ENCODE measurements at places on chromosomes 7 and 10.

- DNase-seq: no peak
Observed at GRCh38 chr7:34392972-34393371, 265.0 kb upstream of the NPSR1 start.

- no peak for DNase-seq
Observed at GRCh38 chr10:103114876-103115275, 78.2 kb downstream of the NT5C2 start.

DNA sequence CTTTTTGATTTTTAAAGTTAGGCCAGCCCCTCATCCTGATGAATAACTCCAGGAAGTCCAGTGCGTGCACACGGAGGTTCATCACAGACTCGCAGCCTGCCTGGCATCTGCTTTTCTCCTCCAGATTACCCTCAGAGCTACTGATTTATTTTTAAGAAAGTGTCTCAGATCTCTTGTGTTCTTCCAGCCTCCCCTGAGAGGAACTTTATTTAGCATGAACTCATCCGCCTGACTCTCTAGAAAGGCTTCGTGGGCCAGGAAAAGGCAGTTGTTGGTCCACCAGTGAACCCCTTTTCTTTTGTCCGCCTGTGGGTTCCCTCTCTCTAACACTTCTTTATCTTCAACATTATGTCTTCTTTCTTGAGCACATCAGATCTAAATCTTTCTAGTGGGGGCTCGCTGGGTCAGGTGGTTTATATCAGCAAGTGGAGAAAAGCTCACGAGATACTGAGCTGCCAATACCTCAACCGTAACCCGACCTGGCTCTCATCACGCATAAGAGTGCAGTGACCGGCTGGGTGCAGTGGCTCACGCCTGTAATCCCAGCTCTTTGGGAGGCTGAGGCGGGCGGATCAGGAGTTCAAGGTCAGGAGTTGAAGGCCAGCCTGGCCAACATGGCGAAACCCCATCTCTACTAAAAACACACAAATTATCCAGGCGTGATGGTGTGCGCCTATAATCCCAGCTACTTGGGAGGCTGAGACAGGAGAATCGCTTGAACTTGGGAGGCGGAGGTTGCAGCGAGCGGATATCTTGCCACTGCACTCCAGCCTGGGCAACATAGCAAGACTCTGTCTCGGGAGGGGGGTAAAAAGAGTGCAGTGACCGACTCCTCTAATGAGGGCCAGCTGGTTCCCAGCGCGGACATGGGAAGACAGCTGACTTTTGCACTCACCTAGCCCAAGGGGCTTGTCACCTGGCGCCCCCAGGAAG, 162.3 kb downstream of the CCDC3 start:
- DNase-seq: no peak

GRCh38 chr10:77941790-77942189, 15.2 kb upstream of the DLG5 start:
- no peak for DNase-seq

GRCh38 chr7:1586126-1586826, 16.4 kb upstream of the PSMG3 start:
- DNase-seq: no peak

DNA sequence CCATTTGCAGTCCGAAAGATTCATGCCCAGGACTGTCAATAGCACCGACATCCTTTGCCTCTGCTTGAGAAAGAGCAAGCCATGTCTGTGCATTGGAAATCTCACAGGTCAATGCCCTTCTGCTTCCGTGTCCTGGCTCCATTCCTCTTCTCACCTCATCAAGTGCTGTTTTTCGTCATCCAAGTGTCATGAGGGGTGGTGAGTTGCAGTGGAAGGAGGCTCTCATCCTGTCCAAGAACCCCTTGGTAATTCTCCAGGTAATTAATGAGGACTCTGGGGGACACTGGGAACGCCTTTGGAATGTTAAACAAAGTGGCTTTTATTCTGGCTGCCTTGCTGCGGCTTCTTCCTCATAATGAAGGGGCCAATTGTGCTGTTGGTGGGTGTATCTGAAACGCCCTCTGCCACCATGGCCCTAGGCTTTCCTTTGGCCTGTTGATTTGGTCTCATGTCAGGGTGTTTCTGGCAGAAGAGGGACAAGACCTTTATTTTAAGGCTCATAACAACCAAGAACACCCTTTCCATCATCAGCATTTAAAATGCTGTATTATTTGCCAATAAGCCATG, 57.7 kb downstream of the PPP1R3C start:
- DNase-seq: no peak

DNA sequence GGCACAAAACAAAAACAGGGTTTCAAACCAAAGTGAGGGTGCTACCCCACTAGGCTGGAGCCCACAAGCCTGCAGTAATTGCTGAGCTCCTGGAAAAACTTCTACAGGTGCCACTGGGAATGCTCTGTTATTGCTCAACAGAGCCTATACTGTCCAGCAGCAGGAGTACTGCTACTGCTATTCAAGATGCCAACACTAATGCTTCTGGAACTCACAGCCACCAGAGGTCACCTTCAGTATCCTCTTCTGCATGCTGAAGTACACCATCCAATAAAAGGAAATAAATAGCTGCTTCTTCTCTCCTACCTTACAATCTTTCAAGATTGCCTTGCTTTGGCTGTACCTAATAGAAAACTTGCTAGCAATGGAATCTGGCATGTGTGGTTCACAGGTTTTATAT, 222.0 kb downstream of the LRRN3 start:
- DNase-seq: peak; percentile 20

DNA sequence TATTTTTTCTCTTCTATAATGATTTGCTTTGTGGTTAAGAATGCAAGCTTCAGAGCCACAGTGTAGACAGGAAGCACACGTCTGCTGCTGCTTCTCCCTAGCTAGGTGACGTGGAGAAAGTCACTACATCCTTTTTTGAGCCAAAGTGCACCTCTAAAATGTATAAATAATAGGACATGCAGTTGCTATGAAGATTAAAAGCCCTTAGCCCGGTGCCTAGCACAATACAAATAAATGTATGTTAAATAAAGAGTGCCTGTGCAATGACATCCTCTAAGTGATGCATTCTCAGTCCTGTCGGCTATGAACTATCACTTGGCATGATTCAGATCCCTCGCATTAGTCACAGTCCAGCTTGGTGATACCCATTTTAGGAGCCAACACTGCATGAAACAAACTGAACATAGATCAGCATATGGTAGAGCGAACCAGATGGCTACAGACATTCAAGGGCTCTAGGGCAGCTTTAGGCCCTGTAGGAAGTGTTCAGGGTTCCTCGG, 4.8 kb upstream of the TRDMT1 start:
- peak; percentile 94 for DNase-seq

GRCh38 chr7:131149429-131149773, 178.3 kb upstream of the MKLN1 start:
- no peak for DNase-seq

DNA sequence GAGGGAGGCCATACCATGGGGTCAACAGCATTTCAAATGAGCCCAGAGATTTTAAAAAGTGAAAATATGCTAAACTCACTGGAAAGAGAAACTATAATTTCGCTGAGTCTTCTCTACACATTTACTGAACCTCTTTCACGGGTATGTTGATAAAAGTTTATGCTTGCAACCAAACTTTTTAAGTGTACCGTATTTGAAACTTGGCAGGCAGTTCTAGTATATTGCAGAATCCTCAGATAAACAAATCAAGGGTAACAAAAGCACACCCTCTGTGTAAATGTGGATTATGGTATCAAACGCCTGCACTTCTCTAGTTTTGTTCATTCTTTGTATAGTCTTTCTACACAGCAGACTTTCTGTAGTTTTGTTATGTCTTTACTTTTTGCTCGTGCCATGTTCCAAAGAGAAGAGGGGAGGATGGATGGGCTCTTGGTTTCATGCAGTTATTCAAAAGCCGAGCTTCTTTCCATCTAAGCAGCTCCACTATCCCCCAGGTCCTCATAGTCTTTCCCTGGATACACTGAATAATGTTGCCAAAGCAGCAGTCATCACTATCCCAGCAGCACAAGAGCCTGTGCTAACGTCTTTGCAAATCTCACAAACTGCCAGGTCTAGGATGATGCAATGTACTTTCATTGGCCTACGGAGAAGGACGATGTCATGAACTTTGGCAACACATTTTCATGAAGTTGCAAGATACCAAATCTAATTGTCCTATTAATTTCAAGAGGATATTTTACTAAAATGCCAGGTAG, 131.2 kb downstream of the MPP7 start:
- peak; percentile 20 for DNase-seq

GRCh38 chr10:26057466-26057865, 123.4 kb downstream of the MYO3A start:
- DNase-seq: no peak

DNA sequence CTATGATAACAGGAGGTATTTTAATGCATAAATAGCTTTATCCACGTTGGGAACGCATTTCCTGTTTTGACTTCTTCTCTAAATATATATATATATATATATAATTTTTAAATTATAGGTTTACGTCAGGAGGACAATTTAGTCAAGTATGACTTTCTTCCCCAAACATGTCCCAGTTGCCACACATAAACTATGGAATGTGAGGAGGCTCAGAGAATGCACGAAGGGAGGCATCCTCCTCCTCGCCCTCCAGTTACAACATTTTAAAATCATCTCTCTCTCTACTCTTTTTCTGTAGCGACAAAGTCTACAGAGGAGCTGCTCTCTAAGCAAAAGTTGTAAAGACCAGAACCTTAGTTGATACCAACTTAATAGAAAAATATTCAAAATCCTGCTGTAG, 106.9 kb upstream of the LYZL1 start:
- peak; percentile 39 for DNase-seq

- DNase-seq: peak; percentile 55
Observed at GRCh38 chr10:102311025-102311420, 65.7 kb downstream of the GBF1 start.

- no peak for DNase-seq
Observed at GRCh38 chr7:132446260-132446659, 130.0 kb downstream of the PLXNA4 start.

- DNase-seq: no peak
Observed at GRCh38 chr7:50308532-50309385, 4.2 kb downstream of the IKZF1 start.

DNA sequence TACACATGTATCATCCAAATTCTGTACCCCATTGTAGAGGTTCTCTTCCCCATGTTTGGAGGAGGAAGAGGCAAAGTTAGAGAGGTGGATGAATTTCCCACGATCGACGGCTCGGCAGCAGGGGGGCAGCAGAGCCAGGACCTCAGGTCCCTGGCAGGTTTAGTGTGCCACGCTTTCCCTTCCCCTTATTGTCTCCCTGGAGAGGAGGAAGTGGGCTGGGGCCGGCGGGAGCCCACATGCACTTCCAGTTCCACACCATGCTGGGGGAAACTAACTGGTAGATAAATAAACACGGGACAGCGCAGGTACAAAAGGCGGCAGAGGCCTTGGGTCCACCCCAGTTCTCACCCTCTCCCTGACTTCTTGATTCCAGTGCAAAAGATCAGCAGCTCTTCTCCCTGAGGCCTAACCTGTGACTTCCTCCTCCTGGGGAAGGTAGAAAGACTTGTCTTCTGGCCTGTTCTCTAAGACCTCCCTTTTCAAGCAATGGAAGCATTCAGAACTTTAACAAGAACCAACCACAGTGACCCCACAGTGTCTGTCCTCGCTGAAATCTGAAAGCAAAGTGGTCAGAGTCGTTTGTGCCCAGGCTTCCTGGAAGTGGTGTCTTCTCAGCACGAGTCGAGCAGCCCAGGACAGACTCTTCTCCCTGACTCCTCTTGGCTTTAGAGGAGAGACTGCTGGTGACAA, 30.5 kb upstream of the SRGN start:
- DNase-seq: no peak

- DNase-seq: no peak
Observed at GRCh38 chr10:132616996-132617736, 79.6 kb downstream of the INPP5A start.

DNA sequence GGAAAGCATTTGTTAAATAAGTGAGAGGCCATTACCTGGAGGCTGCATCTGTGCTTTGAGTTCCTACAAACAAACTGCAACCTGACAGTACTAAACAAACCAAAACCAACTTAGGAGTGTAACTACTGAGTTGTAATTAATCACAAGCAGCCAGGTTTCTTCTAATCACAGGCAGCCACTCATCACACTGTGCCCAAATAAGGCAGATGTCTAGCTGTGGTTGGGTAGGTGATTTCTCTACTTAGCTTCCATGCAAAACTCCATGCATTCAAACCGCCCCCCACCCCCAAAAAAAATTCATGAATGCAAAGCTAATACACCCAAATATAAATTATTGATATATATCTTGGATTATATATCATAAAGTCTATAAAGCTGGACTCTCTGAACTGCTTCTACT, 461.1 kb downstream of the ARL4A start:
- DNase-seq: no peak

DNA sequence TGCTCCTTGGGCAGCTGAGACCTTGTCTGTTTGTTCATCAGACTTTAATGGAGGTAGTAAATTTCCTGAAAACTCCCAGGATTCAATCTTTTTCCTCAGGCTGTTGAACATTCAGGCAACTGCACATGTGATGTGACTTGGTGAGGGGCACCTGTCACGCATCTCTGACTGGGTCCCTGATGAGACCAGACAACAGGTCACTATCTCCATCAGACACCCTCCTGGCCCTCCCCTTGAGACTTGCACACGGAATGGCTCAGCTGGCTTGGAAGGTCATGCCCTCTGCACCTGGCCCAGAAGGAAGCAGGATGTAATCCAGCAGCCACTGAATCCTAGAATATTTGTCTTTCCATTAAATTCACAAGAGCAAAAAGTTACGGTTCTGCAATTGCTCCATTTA, 15.9 kb downstream of the AQP1 start:
- no peak for DNase-seq

DNA sequence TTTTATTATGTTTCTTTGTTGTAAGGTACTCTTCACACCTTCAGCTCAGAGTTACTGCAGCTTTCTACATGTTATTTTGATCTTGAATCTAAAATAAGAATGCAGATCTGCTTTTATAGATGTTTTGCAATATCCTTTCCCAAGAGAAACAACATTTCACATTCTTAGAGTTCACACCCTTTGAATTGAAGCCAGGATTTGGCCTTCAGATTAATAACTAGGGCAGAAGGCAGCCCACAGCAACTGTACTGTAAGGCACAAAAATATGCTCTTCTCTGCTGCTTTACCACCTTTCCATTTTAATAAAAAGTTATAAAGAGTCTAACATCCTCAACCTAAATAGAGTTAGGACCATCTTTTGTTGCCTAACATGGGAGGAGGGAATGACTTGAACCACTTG, 224.7 kb downstream of the LHFPL3 start:
- DNase-seq: no peak

GRCh38 chr10:118680197-118680596, 74.6 kb downstream of the CACUL1 start:
- no peak for DNase-seq

DNA sequence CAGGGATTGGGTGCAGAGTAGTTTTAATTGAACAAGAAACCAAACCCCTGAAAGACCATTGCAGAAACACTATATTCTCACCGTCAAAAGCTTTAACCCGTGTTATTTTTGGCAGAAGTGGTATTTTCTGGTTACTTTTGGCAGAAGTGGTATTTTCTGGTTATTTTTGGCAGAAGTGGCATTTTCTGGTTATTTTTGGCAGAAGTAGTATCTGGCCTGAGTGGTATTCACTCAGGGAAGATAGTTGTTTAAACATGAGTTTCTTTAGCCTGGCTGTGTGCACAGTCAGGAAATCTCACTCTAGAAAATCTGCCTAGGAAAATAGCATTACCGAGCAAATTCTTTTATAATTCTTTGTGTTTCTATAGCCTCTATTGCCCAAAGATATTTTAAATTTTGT, 322.7 kb downstream of the GFRA1 start:
- no peak for DNase-seq

Measured in GM23248 (cell line).